ENCODE measurements at places on chromosomes 5 and 9. TPM values are rescaled to one million over a fixed set of nuclear protein-coding genes. Genes with fewer than 3 reads are reported as not detected.

The DNAH5 gene
- 0.93 TPM for total RNA-seq

The GALT gene
- 13.9 TPM for total RNA-seq

The ANKRD20A1 gene
- total RNA-seq: 0.75 TPM

The PCDHB8 gene
- 0.25 TPM for total RNA-seq

The EPB41L4A gene
- 1.3 TPM for total RNA-seq

The MARCHF11 gene
- not detected for total RNA-seq

The WDR31 gene
- 1.4 TPM for total RNA-seq

The PCDHB5 gene
- total RNA-seq: 1.5 TPM

All from A549 treated with DMSO at 1 μM for 4 hours (cell line).